ENCODE measurements at places on chromosomes 2 and 18.

DNA sequence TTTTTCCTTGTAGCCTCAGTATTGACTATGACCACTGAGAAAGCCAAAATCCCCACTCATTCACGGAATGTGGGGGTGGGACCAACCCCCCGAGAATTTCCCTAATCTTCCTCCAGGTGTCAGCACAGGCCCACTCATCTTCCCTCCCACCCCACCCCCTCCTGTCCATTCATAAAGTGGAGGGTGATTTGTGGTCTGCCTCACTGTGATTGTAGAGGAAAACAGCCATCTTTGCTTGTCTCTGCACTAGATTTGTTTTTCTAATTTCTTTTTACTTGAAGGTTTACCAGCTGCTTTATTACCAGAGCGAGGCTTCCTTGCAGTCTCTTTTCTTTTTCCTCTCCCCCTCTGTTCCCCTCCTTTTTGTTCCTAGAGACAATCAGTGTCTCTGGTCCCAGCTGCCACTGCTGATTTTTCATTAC, 171.8 kb downstream of the ICOS start:
- DNase-seq = peak; percentile 11

GRCh38 chr2:149339324-149339723, 8.9 kb downstream of the LYPD6 start:
- DNase-seq = no peak

GRCh38 chr2:201821080-201821479, 14.7 kb downstream of the CDK15 start:
- no peak for DNase-seq

GRCh38 chr2:108409768-108410167, 32.0 kb downstream of the SULT1C4 start:
- DNase-seq = no peak

DNA sequence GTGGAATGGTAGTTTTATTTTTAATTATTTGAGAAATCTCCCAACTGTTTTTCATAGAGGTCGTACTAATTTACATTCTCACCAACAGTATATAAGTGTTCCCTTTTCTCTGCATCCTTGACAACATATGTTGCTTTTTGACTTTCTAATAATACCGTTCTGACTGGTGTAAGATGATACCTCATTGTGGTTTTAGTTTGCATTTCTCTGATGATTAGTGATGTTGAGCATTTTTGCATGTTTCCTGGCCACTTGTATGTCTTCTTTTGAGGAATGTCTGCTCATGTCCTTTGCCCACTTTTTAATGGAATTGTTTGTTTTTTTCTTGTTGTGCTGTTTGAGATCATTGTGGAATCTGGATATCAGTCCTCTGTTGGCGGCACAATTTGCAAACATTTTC, 242.5 kb downstream of the ZNF521 start:
- no peak for DNase-seq

- no peak for DNase-seq
These were observed 71.1 kb upstream of the GULP1 start for GRCh38 chr2:188220535-188220934.

- no peak for DNase-seq
These were observed 317.0 kb downstream of the CYP26B1 start for GRCh38 chr2:71830497-71831192.

DNA sequence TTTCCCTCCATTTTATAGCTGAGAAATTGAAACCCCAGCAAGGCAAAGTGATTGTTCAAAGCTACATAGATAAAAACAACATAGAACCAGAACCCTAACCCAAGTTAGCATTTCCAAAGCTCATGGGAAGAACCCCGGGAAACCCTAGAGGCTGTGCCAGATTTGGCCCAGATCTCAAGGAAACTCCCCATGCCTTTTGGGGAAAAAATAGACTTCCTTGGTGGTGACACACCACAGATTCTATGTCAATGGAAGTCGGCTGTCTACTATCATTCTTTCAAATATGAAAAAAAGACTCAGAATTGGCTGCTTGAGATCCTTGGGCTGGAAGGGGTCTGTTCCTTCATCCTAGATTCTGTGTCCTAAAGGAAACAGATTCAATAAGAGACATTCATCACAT, 8.4 kb downstream of the COL6A3 start:
- DNase-seq = no peak

DNA sequence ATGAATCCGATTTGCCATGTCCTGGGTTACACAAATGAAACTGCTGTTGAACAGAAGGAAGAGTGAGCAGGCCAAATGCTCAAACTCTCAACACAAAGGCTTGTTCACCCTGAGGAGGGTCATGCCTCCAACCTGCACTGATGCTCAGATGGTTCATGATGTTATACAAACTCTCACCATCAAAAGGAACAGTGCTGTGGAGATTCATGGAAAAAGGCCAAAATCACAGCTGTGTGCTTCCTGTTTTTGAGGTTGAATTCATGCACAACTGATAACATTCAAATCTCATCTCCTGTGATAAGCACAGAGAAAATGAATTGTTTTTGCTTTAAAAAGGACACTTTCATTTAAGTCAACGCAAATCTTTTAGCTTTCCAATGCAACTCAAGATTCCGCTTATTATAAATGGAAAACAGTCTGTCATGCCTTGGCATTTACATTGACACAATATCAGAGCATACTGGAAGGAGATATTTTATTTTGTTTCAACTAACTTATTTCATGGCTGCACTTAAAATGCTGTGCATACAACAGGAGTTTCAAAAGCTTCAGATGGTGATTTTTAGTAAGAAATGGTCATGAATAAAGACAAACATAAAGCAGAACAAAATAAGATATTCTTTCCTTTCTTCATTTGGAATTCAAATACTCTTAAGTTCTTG, 22.2 kb upstream of the TTN start:
- no peak for DNase-seq

- DNase-seq = no peak
These were observed 22.0 kb downstream of the MXD1 start for GRCh38 chr2:69936906-69937305.

DNA sequence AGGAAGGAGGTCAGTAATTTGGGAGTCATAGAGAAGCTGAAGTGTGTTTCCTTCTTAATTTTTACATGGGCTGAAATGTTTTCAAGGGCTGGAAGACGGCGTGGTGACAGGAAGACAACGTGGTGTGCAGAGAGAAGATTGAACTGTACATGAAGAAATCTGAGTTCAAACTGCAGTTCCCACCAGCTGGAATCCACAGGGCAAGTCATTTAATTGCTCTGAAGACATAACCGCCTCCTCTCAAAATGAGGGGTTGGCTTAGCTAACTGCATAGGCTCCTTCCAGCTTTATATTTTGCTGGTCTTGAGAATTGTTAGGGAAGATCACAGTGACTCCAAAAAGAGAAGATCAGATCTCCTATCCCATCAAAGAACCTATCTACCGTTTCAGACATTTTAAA, 103.9 kb downstream of the SLC8A1 start:
- no peak for DNase-seq

- DNase-seq = no peak
These were observed 200.4 kb downstream of the TMEM247 start for GRCh38 chr2:46679761-46680160.

GRCh38 chr2:157334335-157334734, 8.7 kb upstream of the ERMN start:
- no peak for DNase-seq

DNA sequence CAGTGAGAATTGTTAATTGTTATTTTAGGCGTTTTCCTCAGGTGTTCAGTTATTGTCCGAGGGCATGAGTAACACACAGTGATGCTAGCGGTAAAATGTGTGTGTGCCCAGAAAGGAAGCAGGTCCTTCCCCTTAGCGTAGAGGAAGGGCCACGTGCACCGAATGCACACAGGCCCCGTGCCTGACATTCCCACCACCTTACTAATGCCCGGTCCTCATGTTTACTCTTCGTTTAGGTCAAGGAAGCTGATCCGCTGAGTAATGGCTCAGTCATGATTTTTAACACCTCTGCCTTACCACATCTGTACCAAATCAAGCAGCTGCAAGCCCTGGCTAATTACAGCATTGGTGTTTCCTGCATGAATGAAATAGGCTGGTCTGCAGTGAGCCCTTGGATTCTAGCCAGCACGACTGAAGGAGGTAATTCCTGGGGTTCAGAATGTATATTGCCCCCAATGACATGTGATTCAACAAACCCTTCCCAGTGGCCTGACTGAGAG, 76.7 kb downstream of the MERTK start:
- DNase-seq = no peak

Data from NCI-H1417 treated with DMSO at 0.1 percent for 48 hours (cell line).